NCI-H226 (cell line): ENCODE measurements at places on chromosomes 12 and 14.

- DNase-seq, result no peak
Measured at GRCh38 chr14:34931206-34931605, 51.6 kb upstream of the SRP54 start.

DNA sequence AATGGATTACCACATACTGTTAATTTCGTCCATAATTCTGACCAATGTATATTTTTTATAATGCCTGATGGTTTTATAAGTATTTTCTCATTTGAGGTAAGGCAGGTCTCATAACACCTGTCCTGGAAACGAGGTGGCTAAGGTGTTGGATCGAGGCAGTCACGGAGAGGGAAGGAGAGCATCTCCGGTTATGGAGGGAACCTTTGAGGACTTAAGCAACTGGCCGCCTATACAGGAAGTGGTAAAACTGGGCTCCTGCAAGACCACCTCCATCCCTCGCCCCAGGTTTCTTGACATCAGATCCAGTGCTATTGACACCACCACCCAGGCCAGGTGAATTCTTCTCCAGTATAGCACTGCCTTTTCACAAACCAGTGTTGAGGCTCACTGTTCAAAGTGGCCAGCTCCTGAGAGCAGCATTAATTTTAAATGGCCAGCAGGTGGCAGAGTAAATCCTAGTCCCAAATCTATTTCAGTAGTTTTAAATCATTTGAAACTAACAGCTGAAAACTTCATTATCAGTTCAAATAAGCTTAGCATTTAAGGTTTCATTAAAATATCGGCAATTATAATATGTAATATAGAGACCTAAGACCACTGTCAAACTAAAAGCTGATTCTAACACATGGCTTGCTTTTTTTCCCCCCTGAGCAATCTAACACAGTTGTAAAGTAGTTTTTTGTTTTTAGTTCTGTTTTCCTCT is 100.8 kb downstream of the PPM1A start:
- DNase-seq, result no peak

- no peak for DNase-seq
Measured at GRCh38 chr12:115606040-115606439, 671.5 kb downstream of the MED13L start.

GRCh38 chr12:44247588-44247987 is 411.7 kb downstream of the TMEM117 start:
- DNase-seq, result no peak

DNA sequence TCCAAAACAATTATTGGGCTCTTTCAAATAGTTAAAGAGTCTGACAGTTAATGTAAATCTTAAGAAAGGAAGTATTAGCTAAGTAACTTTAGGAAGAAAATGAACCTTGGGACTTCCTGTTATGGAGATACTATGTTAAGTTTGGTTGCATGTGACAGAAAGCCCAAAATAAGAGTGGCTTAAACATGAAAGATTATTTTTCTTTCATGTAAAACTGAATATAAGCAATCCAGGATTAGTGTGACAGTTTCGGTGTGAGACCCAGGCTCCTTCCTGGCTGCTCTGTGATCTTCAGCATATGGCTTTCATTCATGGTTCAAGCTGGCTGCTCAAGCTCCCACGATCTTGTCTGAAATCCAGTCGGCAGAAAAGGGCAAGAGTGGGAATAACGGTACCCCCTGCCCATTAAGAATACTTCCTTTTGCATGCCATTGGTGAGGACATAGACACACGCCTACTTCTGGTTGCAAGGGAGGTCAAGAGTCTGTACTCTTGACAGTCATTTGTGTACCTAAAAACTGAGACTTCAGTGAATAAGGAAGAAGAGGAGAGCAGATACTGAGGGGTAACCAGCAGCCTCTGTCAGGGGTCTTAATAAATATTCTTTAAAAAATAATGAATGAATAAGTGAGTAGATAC is 2.2 kb upstream of the RPAP3 start:
- DNase-seq, result no peak

- peak; percentile 75 for DNase-seq
Measured at GRCh38 chr12:83102499-83102898, 415.8 kb downstream of the TMTC2 start.

GRCh38 chr14:64717870-64718269 is 13.6 kb downstream of the PLEKHG3 start:
- no peak for DNase-seq

DNA sequence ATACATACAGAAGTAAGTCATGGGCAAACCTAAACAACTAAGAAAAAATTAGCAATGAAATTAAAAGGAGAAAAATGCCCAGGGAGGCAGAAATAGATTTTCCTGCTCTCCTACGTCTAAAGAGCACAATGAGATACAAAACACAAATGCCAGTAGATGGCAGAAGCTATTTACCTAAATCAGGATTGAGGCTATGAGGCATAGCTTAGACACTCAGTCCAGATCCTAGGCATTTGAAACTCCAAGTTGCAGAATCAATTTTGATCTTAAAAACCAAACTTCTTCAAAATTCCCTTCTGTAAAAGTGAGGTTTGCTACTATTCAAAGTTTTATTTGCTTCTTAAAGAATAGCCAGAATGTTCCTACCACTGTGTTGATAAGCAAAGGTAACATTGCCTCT is 368.6 kb downstream of the DAD1 start:
- DNase-seq, result no peak

DNA sequence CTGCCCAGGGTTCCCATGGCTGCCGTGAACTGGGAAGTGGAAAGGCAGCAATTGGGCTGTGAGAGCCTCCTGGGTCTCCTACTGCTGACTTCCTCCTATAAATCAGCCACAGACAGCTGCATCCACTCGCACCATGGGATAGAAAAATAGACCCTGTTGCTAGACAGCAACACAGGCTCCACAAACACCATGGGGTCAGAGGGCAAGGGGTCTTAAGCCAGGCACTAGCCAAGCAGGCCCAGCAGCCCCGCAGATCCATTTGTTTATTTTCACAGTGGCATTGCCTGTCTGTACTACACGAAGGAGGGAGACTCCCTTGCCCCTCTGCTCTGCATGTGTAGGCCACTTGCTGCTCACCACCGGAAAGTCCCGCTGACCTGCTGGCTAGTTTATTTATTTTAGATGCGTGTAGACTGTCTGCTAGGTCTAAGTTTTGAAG is 139.8 kb downstream of the DACT1 start:
- DNase-seq, result no peak

DNA sequence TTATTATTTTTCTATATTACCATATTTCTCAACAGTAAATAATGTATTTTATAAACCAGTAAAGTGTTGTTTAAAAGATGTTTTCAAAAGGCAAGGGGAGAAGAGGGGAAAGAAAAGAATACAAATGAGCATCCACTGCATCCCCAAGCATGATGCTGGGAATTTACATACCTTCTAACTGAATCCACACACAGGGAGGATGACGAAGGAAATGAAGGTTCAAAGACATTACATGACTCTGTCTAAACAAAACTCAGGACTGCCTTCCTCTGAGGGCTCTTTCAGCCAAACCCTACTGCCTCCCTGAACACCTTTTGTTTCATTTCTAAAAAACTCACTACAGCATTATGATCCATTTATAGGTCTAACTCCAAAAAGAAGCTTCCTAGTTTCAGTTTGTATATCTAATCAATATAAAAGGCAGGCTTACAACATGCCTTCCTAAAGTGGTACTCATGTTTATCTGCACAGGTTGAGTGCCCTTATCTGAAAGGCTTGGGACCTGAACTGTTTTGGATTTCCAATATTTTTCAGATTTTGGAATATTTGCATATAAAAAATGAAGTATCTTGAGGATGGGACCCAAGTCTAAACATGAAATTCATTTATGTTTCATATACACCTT is 30.3 kb downstream of the DICER1 start:
- no peak for DNase-seq

DNA sequence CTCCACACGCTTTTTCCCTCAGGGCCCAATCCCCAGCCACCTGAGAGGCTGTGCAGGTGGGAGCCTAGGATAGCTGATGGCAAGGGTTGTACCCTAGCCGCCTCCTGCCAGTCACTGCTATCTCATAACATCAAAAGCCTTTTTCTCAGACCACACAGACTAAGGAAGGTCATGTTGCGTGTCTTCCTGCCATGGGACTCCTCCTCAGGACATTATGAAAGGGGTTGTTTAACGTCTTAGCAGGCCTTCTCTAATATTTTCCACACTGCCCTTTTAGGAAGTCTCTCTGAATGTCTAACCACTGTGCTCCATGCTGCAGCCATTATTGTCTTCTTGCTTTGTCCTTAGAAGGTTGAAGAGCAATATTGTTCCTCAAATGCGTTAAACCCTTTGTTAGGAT is 7.6 kb upstream of the SMUG1 start:
- no peak for DNase-seq

- DNase-seq, result peak; percentile 71
Measured at GRCh38 chr14:71574976-71575375, 357.3 kb upstream of the RGS6 start.

- peak; percentile 47 for DNase-seq
Measured at GRCh38 chr12:109777544-109777943, 55.7 kb downstream of the TRPV4 start.

DNA sequence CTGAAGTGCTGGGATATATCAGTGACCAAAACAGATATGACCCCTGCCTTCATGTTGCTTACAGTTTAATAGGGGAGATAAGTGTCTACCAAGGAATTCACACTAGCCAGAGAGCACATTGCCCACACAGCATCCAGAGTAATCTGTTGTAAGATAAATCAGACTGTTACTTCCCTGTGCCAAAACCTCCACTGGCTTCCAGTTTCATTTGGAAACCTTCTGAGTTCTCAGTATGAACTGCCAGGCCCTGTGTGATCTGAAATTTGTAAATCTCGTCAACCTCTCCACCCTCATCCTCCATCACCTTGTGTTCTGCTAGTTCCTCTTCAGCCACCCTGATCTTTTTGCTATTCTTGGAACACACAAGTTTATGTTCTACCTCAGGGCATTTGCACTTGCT is 154.7 kb downstream of the ETV6 start:
- no peak for DNase-seq

DNA sequence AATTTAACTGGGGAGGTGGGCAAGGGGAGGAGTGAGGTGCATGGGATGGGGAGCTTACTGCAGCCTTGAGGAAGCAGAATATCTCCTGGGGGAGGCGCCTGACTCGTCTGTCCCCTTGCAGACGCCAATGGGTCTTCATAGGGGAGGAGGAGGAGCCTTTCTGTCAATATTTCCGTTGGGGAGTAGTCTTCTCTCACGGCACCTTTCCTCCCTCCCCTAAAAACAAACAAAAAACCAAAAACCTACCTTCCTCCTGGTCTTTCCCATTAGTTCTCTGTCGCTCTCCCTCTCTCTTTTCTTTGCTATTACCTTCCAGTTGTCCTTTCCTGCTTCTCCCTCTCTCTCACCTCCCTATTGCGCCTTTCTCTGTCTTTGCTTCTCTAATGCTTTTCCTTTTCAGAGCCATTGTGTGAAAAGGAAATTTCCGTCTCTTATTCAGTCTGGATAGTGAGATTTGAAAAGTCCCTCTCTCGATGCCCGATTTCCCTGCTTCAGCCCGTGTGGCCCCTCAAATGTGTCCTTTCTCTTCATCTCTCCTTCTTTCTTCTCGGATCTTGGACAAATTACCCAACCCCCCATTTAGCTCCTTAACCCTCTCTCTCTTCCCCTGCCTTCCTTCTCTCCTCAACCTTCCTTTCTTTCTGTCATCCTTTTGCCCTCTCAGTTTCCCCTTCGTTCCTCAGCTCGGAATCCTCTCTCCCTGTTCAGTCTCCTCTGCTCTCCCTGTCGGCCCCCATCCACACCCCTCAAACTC is 5.9 kb downstream of the GPR84 start:
- no peak for DNase-seq

DNA sequence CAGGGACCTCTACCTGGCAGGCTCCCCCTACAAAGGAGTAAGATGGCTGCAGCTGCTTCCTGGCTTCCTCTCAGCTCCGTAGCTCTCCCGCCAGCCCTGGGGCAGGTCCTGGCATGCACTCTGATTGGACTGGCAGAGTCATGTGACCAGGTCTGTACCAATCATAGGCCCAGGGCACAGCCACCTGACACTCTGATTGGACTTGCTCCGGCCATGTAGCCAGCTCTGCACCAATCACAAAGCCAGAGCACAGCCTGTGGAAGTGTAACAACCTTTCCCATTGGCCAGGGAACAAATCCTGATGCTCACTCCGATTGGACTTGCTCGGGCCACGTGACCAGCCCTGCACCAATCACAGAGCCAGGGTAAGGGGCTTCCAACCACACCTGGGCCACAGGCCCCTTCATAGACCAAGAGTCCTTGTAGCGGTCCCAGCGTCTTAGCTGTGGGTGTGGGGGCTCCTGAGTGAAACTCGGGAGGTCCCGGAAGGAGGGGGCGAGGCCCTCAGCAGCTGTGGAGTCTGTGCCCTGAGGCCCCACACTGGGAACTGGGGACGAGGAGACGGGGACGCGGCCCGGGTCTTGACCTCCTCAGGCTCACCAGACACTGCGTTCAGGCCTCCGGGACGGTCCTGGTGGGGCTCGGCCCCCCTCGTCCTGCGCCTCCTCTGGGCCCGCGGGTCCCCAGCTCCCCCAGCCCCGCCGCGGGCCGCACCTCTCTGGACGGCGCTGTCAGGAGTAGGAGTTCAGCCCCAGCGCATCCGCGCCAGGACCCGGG is 210.6 kb downstream of the ADGRD1 start:
- no peak for DNase-seq

- DNase-seq, result no peak
Measured at GRCh38 chr12:28941248-28941647, 207.8 kb upstream of the FAR2 start.

DNA sequence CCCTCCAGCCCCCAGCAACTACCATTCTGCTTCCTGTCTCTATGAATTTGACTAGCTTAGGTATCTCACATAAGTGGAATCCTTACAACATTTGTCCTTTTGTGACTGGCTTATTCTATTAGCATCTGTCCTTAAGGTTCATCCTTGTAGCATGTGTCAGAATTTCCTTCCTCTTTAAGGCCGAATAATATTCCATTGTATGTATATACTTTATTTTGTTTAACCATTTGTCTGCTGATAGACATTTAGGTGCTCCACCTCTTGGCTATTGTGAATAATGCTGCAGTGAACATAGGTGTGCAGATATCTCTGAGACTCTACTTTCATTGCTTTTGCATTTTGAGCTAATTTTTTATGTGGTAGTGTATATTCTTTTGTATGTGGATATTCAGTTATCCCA is 75.7 kb downstream of the SPATS2 start:
- no peak for DNase-seq

GRCh38 chr14:86464341-86464740 is 934.4 kb downstream of the FLRT2 start:
- DNase-seq, result no peak

- no peak for DNase-seq
Measured at GRCh38 chr12:126282691-126283090, 1217.5 kb downstream of the AACS start.

DNA sequence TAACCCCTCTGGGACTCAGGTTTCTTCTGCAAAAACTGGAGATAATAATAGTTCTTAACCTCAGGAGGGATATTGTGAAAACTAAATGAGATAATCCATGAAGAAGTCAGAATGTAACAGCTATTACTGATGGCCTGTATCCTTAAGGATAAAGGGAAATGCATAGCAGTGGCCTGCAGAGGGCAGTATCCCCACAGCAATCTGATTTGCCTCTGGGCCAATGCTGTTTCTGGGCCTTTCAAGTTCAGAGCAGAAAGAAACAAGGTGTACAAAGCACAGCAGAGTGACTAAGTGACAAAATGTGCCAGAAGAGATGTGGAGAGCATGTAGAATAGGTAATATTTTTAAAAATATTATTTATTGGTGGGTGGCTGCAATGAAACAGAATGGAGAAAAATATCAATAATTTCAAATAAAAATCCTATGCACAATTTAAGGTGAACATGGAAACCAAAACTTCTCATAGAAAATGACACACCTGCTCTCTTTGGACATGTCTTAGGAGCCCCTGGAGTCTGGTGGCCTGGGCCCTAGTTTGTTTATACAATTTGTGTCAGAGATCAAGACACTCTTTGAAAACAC is 90.3 kb downstream of the C12orf75 start:
- peak; percentile 42 for DNase-seq
